ENCODE measurements at places on chromosomes 2 and 18.

GRCh38 chr2:225354281-225354774 is 45.2 kb upstream of the NYAP2 start:
- DNase-seq, result no peak

DNA sequence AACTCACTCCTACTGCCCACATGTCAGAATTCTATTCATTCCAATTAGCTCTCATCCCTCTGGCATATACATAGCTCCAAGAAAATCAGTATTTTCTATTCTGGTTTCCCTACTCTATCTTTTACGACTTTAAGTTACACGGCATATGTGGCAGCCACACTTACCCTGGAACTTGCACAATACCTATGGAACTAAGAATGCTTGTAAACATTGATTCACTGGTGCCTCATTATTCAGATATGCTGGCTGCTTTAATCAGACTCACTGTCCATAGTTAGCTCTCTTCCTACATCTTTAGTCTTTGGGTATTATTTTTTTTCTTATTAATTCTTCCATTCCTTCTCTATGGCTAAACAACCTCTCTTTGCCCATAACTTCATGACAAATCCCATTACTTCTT is 1519.9 kb upstream of the ACVR2A start:
- no peak for DNase-seq

DNA sequence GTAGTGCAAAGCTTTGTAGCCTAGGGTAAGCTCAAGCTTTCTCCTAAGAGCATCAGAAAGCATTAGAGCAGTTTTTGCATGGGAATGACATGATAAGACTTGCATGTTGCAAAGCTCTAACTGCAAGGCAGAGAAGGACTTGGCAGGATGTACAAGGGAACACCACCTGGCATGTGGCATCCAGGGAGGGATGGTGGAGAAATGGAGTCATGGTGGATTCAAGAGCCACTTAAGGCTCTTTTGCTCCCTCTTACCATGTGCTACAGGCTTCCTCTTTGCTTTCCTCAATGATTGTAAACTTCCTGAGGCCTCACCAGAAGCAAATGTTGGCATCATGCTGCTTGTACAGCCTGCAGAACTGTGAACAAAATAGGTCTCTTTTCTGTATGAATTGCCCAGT is 266.0 kb downstream of the GLI2 start:
- DNase-seq, result no peak

- no peak for DNase-seq
These were observed 211.9 kb downstream of the RBM43 start for GRCh38 chr2:151049746-151050145.

- no peak for DNase-seq
These were observed 5.8 kb upstream of the MRPL33 start for GRCh38 chr2:27765621-27766286.

DNA sequence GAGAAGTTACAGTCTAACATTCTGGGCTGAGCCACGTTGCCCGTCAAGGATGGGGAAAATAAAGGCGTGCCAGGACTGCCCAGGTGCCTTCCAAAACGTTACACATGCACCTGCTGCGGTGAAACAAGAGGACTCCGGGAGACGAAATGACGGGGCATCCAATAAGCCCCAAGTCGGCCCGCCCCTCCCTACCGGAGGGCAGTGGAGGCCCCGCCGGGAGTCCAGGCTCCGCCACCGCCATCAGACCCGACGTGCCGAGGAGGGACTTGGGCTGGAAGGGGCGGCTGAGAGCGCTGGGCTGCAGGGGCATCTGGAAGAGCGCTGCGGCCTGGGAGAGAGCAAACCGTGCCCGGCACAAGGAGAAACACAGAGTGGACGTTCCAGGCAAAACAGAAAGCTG is 112.5 kb upstream of the GPC1 start:
- DNase-seq, result no peak

DNA sequence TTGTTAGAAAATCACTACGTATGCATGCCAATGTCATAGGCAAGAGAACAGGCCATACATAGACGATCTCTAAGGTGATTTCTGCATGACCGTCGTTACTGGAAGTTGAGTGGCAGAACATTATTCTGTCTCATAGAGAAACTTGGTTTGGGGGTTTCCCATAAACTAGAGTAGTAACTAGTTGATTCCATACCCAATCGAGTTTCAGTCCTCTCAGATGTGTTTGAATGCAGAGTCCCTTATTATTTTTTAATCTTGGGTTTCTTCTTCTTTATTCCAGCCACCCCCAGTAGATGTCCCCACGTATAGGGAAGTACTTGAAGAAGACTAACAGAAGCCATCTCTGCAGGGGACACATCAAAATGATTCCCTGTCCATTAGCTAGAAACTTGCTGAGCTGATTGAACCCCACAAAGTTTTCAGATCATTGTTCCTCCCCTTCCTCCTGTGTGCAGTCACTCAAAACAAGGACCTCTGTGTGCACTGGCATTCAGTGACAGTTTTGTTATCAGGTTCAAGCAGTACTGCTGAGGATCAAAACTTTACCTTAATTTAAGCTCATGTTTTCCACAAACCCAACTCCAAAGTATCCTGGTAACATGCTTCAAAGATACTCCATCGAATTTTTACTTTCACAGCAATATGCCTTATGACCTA is 68.4 kb upstream of the CDCA7 start:
- no peak for DNase-seq

DNA sequence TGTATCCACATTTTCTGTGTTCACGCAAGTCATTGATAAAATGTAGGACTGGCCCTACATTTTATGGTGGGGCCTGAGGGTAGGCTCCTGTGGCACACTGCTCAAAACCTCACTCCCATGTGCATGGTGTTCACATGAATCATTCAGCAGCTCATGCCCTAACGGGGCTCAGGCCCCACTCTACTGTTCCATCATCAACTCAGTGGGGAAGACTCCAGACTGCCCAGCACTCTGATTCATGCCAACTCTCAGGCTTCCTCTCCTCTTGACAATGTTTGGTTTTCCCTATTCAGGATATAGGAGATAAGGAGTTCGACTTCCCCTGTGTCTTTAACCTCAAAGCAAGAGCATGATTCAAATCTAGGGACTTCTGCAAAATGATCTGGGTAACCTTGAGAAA is 92.0 kb upstream of the BOD1L2 start:
- DNase-seq, result no peak

GRCh38 chr2:10305254-10305635 is 2.5 kb downstream of the HPCAL1 start:
- no peak for DNase-seq

DNA sequence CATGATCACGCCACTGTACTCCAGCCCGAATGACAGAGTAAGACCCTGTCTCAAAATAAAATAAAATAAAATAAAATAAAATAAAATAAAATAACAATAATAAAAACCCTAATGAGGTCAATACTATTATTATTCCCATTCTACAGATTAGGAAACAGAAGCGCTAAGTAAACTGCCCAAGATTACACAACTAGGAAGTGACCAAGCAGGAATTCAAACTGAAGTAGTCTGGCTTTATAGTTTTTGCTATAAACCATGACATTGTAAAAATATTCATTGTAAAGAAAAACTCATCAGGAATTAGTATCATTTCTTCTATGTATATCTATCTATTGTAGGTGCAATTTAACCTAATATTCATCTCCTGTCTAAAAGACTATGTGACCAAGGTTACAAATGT is 1.2 kb downstream of the PLEKHM3 start:
- no peak for DNase-seq

GRCh38 chr2:8380026-8380425 is 301.8 kb upstream of the ID2 start:
- DNase-seq, result no peak

- no peak for DNase-seq
These were observed 33.6 kb downstream of the TTC32 start for GRCh38 chr2:19868224-19868623.

DNA sequence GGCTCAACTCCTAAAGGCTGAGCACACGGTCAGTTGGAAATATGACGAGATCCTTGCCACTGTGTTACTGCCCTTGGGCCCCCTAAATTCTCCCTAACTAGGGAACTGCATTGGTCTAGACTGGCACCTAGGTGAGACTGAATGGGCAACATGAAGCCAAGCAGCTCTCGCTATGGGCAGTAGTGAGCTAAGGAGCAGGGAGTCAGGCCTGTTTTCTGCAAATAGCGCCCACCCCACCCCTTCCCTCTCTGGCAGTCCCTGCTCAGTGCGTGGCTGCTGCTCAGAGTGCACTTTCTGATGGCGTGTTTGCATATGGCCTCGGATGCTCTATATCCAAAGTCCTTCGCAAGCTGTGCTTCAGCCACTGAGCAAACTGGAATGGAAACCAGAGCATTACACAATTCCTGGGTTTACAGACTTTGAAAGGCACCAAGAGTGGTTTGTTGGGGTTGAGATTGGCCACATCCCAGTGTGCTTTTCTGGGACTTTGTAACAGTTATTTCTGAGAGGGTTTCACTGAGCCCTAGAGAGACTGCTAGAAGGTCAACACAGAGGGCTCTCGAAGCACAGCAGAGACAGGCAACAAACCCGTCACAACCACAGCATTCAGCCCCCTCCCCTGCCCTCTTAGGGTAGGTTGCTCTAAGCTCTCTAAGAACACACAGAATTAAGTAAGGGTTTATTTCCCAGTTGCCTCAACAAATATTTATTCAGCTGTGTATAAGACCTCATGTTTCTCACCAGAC is 419.9 kb downstream of the STK39 start:
- no peak for DNase-seq

DNA sequence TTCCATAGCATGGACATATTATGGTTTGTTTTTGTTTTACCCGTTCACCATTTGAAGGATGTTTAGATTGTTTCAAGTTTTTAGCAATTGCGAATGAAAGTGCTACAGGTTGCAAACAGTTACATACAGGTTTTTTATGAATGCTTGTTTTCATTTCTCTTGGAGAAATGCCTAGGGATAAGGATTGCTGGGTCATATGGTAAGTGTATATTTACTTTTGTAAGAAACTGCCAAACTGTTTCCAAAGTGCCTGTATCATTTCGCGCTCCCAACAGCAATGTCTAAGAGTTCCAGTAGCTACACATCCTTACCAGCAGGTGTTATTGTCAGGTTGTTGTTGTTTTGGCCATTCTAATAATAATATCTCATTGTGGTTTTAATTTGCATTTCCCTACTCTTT is 251.7 kb downstream of the PHLPP1 start:
- DNase-seq, result no peak

- DNase-seq, result no peak
These were observed 278.8 kb downstream of the DCDC2C start for GRCh38 chr2:3982160-3982559.

DNA sequence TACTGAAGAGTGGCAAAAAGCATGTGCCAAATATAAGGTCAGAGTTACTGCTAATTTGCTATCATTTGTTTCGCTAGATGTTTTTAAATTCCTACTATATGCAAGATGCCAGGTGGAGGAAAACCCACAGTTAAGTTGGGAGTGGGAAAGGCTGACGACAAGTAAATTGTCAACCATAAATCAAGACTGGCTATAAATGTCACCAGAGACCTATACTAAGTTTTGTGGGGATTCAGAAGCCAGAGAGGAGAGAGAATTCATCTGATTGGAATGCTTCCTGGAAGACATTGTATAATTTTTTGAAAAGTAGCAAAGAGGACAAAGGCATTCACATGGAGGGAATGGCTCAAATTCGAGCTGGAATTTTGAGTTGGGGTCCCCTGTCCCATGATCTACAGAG is 64.3 kb downstream of the CFAP221 start:
- no peak for DNase-seq

GRCh38 chr18:53886058-53886457 is 338.4 kb downstream of the MBD2 start:
- DNase-seq, result no peak

DNA sequence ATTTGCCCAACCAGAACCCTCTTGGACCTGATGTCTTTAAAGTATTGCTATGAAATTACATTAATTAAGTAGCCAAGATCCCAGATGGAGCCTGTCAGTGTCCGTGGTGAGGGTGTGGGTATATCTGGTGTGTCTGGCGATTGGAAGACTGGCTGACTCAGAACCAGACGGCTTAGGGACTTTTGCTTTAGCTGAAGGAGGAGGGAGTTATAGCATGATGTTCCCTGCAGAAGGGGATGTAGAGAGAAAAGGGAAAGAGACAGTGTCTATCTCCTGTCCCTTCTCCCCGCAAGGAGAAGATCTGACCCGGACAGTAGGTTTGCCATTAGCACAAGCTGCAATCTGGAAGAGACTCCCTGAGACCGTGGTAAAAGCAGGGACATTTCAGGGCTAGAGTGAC is 60.6 kb downstream of the POU3F3 start:
- DNase-seq, result no peak

- no peak for DNase-seq
These were observed 154.7 kb downstream of the QPCT start for GRCh38 chr2:37499113-37499512.

GRCh38 chr2:217479566-217479965 is 523.2 kb downstream of the TNS1 start:
- no peak for DNase-seq

DNA sequence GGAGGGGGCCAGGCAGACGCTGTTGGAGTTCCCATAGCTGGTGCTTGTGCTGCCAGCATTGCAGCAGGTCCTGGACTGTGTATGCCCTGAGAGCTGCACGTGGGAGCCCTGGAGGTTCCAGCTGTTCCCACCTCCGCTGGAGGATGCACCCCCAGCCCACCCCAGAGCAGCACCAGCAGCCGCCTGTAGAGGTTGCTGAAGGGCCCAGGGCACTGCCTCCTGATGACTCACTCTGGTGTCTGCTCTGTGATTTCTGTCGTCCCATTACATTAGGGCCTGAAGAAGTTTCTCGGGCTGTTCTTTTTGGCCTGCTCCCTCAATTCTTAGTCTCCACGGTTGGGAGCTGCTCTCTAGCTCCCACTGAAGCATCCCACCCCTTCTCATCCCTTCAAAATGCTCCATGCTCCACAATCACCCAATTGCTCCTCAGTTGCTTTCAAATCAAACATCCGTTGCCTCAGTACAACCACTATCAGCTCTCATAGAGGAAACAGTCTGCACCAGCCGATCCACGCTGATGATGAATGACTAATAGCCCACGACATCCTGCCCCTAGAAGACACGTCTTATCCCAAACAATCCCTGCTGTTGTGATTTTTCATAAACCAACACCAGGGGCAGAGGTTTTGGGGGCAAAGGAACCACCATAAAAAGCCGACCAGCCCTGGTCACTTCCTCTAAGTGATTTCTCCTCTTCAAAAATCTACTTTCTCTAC is 65.2 kb upstream of the RNF152 start:
- no peak for DNase-seq

GRCh38 chr2:64700133-64700809 is 46.6 kb upstream of the SERTAD2 start:
- no peak for DNase-seq

DNA sequence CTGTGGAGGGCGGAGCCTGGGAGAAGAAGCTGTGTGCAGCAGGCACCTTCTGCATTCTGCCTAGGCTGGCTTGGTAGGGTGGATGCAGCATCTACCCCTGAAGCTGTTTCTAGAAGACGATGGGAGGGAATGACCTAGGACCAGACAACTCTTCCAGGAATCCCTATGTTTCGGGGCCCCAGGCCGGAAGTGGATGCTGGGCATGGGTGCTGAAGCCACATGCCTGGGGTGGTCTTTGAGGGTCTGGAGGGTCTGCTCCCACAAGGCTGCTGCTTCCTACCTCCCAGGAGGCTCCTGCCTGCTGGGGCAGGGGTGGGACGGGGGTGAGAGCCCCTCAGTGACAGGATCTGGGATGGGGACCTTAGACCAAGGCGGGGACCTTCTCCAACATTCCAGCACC is 61.0 kb downstream of the CIB4 start:
- no peak for DNase-seq

- DNase-seq, result no peak
These were observed 10.3 kb downstream of the ITGA6 start for GRCh38 chr2:172437419-172438341.

Data from NCI-H2081 (cell line).